ENCODE measurements at places on chromosomes 16 and 17.

GRCh38 chr17:17506893-17507464 lies 10.8 kb upstream of the RASD1 start:
- DNase-seq, result no peak

GRCh38 chr17:41959336-41960095 lies 7.1 kb upstream of the CNP start:
- DNase-seq, result peak; percentile 53

- DNase-seq, result no peak
These were observed 8.4 kb downstream of the WDR81 start for GRCh38 chr17:1732833-1733321.

DNA sequence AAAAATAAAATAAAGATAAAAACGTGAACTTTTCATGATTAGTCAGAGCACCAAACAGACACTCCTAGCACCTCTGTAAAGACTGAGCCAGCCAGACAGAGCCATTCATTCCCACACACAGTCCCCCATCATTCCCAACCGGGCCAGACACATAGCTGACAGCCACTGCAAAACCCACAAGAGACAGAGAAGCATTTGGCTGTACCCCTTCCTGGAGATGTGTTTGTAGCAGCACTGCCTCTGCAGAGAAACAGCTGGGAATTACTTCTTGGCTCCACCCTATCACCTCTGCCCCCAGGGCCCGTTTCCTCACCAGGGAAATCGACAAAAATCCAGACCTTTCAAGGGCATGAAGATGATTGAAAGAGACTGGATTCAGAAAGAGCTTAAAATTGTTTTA lies 46.4 kb downstream of the MYH11 start:
- no peak for DNase-seq

- DNase-seq, result no peak
These were observed 191.0 kb downstream of the PRKCA start for GRCh38 chr17:66493283-66494019.

- no peak for DNase-seq
These were observed 334.8 kb downstream of the KIF2B start for GRCh38 chr17:54157542-54157941.

DNA sequence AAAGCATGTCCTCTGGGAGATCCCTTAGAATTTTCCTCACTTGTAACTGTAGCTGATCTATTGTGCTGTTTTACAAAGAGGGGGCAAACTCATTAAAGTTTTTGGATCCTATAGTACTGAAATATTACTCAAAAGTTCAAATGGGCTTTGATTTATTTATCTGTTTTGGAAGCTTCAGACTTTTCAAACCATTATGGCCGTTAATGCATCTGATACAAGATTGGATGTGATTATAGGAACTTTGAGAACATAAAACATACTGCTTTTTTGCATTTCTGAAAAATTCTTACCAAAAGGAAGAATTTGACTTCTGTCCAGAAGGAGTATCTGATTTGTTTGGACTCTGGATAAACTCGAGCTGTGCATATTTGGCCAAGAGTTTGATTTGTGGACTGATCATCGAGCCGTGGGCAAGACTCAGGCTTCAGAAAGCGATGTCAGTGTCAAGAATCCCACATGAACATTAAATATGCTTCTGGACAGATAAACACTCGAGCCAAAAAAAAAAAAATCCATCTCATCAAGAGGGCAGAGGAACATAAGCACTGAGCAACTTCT lies 8.2 kb upstream of the MARCHF10 start:
- DNase-seq, result no peak

- DNase-seq, result no peak
These were observed 125.5 kb downstream of the BRIP1 start for GRCh38 chr17:61737820-61738219.

DNA sequence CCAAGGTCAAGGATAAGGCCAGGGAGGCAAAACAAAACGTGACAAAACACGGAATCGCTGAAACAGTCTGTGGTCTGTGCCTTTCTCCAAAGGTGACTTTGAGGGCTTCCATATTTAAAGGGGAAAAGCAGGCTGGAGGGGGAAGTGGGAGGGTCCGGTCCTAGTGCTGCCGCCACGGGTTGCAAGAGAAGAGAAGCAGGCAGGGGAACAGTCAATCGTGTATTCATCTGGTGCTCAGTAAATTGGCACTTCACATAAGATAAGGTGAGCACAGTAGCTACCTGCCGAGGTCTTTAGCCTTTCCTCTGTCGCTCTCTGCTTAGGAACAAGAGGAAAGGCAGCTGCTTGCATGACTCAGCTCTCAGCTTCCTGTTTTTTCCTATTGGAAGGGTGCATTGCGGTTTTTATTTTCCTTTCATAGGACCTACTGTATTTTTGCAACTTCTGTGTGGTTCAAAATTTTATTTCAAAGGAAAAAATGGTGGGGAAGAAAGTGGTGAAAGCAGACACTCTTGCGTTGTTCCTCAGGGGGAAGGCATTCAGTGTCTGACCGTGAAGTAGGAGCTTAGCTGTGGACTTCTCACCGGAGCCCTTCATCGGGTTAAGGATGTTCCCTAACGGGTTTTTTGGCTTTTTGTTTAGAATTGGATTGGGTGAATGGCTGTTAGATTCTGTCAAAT lies 7.1 kb upstream of the LGALS3BP start:
- no peak for DNase-seq

DNA sequence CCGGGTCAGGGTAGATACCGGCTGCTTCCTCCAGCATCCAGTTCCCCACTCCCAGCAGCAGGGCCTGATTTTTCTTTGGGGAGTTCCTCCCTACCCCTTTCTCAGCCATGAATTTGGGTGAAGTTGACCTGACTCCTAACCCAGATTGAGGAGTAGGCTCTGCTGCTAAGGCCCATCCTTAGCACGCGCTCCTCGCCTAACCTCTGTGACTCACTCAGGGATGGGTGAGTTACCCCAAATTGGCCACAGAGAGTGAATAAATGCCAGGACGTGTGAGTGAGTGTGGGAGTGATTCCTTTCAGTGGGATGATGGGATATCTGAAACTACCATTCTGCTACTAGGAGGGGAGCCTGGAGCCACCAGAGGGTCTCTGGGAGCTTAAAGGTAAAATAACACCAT lies 28.9 kb upstream of the ABCC12 start:
- no peak for DNase-seq

DNA sequence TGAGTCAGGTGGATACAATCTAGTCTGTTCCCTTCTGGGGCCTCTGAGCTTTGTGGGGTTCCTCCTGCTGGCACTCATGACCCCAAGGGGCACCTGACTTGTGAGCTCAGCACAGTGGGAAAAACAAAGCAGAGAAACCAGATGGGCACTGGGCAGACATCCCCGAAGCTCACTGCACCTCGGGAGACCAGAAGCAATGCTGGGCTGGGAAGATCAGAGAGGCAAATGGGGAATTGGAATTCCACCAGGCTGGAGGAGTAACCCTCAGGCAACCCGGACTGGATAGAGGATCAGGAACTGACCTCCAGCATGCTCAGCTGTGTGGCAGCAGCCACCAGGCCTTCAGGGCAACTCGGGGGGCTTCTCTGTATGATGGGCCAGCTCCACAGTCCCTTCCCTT lies 50.3 kb downstream of the ABCC12 start:
- DNase-seq, result no peak

DNA sequence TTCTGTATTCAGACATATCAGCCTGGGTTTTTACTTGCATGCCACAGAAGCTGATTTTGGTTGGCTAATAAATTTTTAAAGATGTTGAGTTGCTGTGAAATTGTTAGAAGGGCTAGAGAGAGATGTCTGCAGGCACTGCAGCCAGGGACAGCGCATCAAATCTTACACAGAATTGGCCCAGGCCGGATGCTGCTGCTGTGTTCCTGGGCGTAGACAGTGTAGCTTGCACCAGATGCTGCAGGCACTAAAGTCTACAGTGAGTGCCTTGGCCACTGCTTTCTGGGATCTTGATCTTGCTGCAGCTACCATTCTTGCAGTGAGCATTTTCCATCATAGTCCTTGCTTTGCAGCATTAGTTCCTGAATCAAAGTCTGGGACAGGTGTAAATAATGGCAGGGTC lies 169.9 kb downstream of the SPECC1 start:
- DNase-seq, result no peak

DNA sequence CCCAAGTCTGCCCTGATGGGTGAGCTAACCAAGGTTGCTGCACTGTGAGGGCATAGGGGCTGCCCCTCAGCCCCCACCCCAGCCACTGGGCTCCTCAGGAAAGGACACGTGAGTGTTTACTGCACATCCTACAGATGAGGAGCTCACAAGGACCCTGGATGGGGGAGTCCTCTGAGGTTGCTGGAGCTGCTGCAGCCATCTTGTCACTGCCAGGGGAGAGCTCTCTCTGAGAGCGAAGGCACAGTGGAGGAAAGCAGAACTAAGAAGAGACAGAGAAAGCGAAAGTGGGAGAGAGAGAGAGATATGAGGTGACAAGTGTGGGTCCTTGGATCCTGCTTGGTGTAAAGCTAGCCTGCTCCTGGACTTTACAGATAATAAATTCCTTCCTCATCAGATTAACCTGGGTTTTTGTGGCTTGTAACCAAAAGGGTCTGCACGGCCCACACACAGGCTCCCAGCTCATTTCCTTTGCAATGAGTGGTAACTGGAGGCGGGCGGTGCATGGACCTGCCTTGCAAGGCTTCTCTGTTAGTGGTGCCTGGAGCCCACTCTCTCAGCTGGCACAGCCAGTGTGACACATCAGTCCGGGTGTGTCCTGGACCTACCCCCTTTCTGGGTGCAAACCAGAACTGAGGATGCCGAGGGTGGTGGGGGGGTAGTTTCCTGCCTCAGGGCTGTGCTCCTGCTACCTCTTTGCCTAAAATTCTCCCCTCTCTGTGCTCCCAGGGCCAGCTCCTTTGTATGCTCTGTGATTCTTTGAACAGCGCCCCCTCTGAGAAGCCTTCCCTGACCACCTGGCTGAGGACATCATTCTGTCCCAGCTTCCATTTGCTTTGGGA lies 14.2 kb downstream of the SNX20 start:
- no peak for DNase-seq

DNA sequence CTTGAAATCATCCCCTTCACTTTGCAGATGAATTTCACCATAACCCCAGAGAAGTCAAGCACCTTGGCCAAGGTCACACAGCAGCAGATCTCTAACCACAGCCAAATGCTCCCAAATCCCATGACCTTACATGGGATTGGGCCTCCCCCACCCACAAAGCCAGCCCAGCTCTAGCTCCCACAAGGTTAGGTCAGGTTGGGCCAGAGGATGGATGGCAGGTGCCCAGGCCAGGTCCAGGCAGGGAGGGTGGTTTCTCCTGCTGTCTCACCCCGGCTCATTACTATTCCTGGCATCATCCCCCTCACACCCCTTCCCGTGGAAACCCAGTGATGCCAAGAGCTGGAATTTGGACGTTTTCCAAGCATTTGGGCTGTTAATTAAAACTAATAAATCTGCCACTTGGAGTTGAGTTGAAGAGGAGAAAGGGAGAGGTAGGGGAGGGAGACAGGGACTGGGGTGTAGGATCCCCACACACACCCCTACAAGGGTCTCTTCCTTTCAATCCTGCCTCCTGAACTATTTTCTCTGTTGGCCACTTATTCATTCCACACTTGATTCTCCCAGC lies 181.6 kb downstream of the TMEM132E start:
- DNase-seq, result peak; percentile 21

DNA sequence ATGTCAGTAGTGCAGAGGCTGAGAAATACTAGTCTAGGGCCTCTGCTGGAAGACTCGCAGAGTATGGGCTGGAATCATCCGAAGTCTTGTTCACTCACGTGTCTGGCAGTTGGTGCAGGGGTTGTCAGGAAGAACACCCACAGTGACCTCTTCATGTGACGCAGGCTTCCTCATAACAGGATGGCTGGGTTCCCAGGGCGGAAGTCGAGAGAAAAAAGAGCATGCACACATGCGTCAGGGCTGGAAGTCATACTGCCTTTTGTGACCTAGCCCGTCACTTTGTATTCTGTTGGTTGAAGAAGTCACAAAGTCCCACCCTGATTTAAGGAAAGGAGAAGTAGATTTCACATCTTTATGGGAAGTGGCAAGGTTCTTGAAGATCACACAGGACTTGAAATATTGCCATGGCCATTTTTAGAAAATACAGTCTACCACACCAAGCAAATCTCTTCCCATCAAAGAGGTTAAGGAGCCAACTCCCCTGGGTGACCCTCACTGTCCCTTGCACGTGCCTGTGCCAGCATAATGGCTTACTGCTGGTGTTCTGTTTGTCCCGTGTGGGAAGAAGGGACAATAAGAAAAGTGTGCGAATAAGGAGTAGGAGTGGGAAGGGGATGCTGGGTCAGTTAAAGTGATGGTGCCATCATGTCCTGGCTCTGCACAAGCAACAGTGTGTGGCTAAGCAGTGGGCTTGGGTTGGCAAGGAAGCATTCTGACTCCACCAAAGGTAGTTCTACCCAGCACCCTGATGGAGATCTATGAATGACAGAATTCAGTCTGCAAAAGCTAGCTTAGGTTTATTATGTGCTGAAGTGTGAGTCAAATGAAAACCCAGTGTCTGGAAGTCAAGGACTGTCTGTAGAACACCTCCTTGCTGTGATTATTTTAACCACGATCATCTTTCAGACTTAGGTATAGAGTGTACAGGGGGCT lies 28.1 kb downstream of the HEATR3 start:
- no peak for DNase-seq

GRCh38 chr16:57844416-57845030 lies 42.2 kb upstream of the KIFC3 start:
- no peak for DNase-seq

DNA sequence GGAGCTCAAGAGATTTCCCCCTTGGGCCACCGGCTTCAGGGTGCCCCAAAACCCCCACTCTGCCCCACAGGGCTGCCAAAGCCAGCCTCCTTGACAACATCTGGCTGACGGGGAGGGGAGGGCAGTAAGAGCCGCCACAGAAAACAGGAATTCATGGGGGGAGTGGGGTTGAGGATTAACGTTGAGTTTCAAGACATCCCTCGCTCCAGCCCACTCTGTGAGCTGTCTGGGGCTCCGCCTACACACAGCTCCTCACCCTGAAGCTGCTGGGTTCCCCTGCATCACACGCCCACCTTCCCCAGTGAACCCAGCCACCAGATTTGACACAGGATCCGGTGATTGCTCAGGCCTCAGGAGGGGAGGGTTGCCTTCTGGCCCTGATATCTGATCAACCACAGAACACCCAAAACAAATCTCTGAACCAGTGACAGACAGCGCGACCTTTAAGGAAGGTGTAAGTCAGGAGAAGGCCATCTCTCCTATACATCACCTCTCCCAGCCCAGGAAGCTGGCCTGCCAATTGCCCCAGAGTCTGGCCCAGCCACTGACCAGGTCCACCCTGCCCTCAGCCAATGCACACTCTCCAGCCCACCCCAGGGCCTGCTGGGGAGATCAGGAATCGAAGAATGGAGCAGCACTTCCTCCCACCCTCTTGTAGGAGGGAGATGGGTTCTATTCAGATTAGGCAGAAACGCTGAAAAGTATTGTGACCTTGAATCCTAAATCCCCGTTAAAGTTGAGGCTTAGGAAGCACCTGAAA lies 132.1 kb downstream of the CLEC16A start:
- no peak for DNase-seq

- no peak for DNase-seq
These were observed at the start of gene RBFOX1 for GRCh38 chr16:7332611-7333010. Gene RBFOX1 (plus strand): TSS chr16:7332845.

GRCh38 chr16:11781773-11782172 lies 15.3 kb downstream of the ZC3H7A start:
- DNase-seq, result peak; percentile 69
